ENCODE measurements at places on chromosomes 7 and 10.
A peak's percentile ranks its signal among the peaks of the same experiment; 100 is the strongest.

GRCh38 chr10:14192746-14193145 is 138.0 kb downstream of the FRMD4A start:
- DNase-seq = no peak

- DNase-seq = no peak
Observed at GRCh38 chr10:1416456-1417037, 320.8 kb downstream of the ADARB2 start.

- no peak for DNase-seq
Observed at GRCh38 chr10:33638891-33639290, 304.4 kb upstream of the NRP1 start.

GRCh38 chr7:147971606-147972110 is 618.9 kb upstream of the C7orf33 start:
- no peak for DNase-seq

DNA sequence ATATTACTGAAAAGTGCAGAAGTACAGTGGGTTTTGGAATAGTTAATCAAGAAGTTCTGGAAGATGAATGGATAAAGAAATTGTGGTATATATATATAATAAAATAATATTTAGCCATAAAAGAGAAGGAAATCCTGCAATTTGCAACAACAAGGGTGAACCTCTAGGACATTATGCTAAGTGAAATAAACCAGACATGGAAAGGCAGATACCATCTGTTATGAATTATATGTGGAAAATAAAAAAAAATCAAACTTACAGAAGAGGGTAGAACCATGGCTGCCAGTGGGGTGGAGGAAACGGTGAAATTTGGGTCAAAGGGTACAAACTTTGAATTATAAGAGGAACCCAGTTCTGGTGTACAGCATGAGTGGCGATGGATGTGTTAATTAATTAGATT is 162.6 kb downstream of the BICC1 start:
- no peak for DNase-seq

GRCh38 chr7:438916-439315 is 80.7 kb downstream of the PDGFA start:
- DNase-seq = no peak

DNA sequence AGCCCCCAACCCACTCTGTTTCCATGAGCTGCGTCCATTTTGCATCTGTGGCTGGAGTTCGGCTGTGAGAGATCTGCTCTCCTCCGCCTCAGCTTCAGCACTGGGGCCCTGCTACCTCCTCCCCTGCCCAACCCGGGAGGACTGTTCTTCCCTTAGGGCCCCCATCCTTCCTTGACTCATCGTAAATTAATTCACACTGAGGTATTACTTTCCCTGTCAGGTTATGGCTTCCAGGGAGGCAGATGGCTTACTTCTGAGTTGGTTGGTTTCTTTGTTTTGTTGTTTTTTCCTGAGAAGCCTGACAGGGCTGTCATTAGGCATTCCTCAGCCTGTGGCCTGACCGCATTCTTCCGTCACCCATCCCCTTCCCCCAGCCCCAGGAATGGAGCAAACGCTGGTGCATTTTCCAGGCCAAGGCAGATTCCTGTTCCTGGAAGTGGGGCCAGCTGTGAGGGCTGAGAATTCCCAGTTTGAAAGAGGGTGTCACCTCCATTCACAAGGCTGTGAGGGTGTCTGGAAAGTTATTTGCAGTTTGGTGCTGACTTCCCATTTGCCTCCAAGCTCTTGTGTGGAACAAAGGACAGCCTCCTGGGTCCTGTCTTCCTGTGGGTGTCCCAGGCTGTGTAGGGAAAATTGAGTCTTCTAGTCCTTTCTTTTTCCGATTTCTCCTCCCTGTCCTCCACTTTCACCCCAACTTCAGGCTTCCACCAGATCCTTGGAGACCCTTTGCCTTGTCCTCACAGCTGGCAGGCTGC is 11.7 kb downstream of the CPA5 start:
- no peak for DNase-seq

GRCh38 chr10:1595242-1595600 is 142.1 kb downstream of the ADARB2 start:
- no peak for DNase-seq

DNA sequence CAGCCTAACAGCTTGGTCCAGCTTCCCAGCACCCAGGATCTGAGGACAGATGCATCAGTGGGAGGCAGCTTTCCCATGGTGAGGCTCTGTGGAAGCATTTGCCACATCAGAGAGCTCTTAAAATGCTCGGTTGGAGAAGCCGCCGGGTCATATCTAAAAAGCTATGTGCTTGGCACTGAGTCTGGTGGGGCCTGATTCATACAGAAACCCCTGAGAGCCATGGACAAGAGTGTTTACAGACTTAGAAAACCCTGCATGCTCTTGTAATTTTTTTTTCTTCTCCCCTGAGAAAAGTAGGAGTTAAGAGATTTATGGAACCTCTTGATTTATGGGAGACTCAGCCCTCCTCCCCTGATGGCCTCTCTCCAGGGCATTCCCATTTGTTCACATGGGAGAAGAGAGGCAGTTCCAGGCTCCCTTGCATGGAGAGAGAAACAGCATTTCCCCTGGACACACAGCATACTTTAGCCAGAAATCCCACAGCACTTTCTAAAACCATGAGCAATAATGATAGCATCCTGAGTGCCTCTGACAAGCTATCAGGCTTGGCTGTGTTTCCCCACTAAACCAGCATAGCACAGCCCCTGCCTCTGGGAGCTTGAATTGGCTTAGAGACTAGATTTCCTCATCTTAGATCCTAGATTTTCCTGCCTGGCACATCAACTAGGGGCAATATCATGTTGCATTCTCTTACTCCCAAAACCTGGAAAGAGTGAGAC is 322.1 kb upstream of the AUTS2 start:
- DNase-seq = peak; percentile 17

DNA sequence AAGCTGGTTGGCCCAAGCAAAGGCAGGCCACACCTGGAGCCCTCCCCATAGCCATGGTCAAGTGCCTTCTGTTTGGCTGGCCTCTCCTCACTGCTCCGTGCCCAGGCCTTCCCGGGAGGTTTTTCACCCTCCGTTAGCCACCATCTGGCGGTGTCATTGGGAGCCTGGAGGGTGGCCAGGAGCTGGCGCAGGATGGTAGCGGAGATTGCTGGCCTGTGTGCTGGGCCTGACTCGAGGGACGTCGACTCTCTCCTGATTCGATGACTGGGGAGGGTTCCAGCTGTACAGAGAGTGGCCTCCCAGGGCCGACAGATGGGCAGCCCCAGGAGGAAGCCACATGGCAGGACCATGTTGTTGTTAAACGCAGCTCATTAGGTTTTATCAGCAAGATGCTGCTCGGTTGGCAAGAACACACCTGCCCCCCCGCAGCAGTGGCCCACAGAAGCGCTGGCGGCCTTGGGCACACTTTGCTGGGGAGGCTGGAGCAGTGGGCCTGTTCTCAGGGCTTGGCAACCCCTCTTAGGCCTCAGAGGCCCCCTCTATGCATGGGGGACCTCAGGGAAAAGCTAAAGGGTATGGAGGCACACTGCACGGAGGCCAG is 64.0 kb upstream of the CACUL1 start:
- DNase-seq = no peak

GRCh38 chr7:139422126-139422525 is 61.3 kb downstream of the KLRG2 start:
- no peak for DNase-seq

- DNase-seq = no peak
Observed at GRCh38 chr7:148563583-148564274, 26.8 kb upstream of the C7orf33 start.

GRCh38 chr10:89091496-89091895 is 100.9 kb downstream of the FAS start:
- no peak for DNase-seq

- DNase-seq = no peak
Observed at GRCh38 chr10:78929541-78929940, 139.2 kb upstream of the ZMIZ1 start.

GRCh38 chr10:132458586-132459300 is 61.7 kb downstream of the PWWP2B start:
- DNase-seq = no peak

DNA sequence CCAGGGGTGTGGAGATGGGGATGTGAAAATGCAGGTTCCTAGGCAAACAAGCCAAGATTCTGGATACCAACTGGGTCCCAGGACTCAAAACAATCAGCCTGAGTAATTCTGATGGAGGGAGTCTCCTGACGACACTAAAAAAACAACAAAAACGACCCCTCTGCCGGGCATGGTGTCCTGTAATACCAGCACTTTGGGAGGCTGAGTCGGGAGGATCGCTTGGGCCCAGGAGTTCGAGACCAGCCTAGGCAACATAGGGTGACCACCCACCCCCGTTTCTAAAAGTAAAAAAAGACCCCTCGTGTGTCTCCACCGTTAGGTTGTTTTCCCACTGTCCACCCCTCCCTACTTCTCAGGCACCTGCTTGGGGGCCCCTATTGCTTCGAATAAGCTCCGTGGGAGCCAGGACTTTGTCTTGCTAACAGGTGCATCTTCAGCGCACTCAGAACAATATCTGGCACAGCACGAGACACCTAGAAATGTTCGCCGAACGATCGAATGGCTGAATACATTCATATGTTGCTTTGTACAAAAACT is 743 bp upstream of the NRF1 start:
- DNase-seq = no peak

GRCh38 chr10:130931256-130931655 is 380.3 kb downstream of the TCERG1L start:
- no peak for DNase-seq

GRCh38 chr10:132204781-132205473 is 18.2 kb downstream of the DPYSL4 start:
- no peak for DNase-seq

DNA sequence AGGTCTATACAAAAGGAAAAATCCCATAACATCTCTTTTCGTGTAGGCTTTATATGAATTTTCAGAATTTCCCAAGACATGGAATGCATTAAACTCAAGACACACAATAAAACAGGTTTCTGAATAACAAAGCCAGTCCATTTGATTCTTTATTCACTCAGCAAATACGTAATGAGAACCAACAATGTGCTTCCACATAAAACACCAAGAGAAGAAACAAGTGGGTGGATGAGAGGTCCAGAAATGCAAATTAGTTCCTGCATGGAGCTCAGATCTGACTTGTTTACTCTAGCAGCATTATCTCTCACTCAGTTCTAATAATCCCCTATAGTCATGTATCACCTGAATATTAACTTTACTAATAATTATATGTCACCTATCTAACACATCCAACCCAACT is 249.5 kb downstream of the LRRTM3 start:
- no peak for DNase-seq

GRCh38 chr10:81027706-81028105 is 490.0 kb downstream of the SH2D4B start:
- no peak for DNase-seq

DNA sequence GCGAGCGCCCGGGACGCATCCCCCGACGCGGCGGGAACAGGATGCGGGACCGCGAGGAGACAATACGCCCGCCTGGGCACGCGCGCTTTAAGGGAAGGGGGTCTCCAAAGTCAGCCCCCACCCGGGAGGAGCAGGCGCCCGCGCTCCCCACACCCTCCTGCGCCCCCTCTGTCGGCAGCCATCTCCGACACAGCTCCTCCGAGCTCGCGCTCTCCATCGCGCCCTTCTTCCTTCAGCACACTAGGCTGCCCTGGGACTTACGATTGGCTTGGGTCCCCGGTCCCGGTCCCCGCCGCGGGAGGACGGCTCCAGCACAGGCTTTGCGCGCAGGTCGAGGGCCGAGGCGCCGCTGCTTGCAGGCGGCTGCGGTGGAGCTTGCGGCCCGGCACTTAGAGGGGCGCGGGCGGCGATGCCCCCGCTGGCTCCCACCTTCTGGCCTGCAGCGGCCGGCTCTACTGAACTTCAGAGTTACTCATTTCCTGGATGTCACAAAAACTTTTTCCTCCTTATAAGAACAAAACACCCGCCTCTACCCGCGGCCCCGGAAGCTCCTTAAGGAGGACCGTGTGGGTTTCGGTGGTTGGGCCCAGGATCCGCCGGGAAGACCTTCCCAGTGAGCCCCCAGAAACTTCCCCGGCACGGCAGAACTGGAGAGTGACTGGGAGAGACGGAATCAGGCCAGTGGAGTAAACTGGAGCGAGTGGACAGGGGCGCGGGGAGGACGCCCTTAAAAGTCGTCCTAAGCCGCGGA is at the start of gene ITPRIP:
Gene ITPRIP (minus strand): TSS at position 481 of the 751 bp plus-strand sequence. CDS start 22,414 bp downstream, outside the sequence.
- DNase-seq = no peak

DNA sequence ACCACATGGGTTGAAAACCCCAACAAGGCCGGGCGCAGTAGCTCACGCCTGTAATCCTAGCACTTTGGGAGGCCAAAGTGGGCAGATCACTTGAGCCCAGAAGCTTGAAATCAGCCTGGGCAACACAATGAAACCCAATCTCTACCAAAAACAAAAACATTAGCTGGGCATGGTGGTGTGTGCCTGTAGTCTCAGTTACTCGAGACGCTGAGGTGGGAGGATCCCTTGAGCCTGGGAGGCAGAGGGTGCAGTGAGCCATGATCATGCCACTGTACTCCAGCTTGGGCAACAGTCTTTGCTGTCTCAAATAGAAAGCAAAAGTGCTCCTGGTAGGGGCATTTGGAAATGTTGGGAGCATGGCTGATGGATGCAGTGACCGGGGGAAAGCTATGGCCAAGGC is 209.6 kb upstream of the PLXNA4 start:
- DNase-seq = no peak

GRCh38 chr10:14215641-14216040 is 115.1 kb downstream of the FRMD4A start:
- DNase-seq = no peak

GRCh38 chr10:130423455-130424305 is 287.5 kb downstream of the GLRX3 start:
- DNase-seq = no peak

GRCh38 chr7:143929224-143929920 is 5.7 kb upstream of the OR2F2 start:
- DNase-seq = no peak

DNA sequence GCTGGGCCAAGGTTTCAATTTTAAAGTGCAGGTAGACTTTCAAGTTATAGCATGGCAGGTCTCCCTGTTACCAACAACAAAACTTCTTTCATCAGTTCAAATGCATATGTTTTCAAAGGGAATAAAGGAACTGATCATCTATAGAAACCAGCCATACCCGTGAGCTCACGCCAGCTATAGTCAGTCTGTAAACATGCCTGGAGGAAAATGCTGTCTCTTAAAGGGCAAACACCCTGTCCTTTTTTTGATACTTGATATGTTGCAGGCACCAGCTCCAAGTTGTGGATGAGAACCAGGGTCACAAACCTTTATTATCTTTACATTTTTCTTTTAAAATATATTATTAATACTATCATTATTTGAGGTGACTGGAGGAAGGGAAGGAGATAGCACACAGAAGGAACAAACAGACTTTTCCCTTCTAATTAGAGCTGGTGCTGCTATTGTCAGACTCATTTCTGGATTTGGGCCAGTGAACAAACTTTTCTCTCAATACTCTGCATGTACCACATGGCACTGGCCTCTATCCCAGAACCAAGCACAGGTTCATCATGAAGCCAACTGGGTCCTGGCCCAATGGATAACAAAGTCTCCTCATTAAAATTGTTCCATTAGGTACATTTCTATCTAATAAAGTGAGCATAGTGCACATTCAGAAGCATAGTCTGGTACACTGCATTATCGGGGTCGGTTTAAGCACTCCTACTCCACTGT is 1102.4 kb downstream of the SORCS3 start:
- DNase-seq = peak; percentile 3

GRCh38 chr10:3126741-3127346 is 45.7 kb downstream of the PITRM1 start:
- DNase-seq = no peak

GRCh38 chr7:110095372-110096052 is 995.4 kb upstream of the LRRN3 start:
- DNase-seq = no peak

Data from occipital lobe (tissue), 3 donors.